CD4-positive, alpha-beta T cell treated with Interleukin-4 for 4 hours (primary cell): ENCODE measurements at places on chromosomes 4 and X.

DNA sequence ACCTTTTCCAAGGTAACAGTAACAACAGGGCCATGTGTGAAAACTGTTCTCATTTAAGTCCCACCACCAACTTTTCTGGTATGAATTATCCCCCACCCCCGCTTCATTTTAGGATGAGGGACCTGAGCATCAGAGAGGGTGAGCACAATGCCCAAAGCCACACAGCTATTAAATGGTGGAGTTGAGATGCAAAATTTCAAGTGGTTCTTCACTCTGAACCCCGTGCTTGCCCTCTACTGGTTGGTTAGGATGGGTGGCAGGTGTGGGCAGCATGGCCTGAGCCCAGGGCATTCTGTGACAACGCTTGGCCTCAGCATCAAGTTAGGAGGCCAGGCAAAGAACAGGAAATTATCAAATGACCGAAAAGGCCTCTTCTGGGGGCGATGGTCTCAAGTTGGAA is 33.5 kb downstream of the MED28 start:
- no peak for DNase-seq

- DNase-seq: peak; percentile 26
Observed at GRCh38 chr4:26069218-26069617, 155.2 kb downstream of the SMIM20 start.

- DNase-seq: no peak
Observed at GRCh38 chrX:24768556-24768955, 74.8 kb downstream of the POLA1 start.

GRCh38 chr4:70838204-70838603 is 1.5 kb downstream of the GRSF1 start:
- DNase-seq: no peak

GRCh38 chrX:16882169-16882568 is 12.0 kb upstream of the RBBP7 start:
- DNase-seq: no peak

DNA sequence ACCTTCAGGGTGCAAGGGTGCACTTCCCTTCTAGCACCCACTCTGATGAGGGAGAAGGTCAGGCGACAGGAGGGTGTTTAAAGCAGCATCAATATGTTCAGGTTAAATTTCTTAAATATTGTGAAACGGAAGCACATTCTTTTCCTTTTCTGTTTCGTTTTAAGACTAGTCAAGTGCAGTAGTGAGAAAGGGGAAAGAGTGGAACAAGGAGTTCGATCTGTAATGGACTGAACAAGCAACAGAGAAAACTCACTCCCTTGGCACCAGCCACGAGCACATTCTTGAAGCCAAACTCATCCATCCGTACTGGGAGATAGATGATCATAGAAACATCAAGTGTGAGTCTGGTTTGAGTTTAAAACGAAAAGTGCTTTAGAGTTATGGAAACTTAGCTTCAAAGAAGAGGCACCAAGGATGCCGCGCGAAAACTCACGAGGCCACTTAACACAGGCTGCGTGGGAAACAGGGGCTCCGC is 815 bp downstream of the FAM53A start:
- DNase-seq: no peak

- DNase-seq: no peak
Observed at GRCh38 chrX:19642241-19643109, 127.2 kb upstream of the MAP3K15 start.

GRCh38 chr4:126265888-126266287 is 951.1 kb downstream of the FAT4 start:
- no peak for DNase-seq
